Karpas-422 (cell line): ENCODE measurements at places on chromosomes 5 and 9. TPM values are rescaled to one million over a fixed set of nuclear protein-coding genes. Genes with fewer than 3 reads are reported as not detected.

Gene ITK
- total RNA-seq = 0.25 and 1.3 TPM in 2 replicates

Gene PCDHGA7
- total RNA-seq = 8.4 and 11.5 TPM in 2 replicates

Gene UNC13B
- total RNA-seq = not detected in 2 replicates

DNA sequence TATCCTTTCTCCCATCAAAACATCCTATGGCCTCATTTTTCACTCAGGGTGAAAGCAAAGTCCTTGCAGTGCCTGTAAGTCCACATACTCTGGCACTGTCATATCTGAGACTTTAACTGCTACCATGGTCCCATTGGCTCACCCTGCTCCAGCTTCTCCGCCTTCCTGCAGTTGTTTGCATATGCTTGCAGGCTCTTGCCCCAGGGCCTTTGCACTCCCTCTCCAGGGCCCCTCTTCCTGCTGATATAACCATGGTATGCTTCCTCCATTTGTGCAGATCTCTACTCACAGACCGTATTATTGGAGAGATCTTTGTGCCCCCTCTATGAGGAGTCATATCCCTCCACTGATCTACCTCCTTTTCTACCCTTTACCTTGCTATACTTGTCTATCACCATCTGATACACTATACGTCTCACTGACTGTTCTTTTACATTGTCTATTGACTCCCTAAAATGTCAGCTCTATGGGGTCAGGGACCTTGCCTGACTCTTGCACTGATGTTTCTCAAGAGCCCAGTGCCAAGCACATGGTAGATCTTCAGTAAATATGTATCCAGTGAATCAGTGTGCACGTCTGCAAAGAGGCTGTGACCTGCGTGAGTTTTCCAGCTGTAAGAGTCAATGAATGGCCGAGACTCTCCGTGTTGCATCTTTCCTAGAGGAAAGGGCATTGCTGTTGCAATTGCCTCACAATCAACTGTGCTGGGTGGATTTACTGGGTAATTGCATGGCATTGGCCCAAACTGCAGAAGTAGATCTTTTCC is 81.7 kb upstream of the CPEB4 start:
- no peak for DNase-seq
- no peaks in the 10 kb centered on the region for H3K4me1 ChIP-seq
- no peaks in the 10 kb centered on the region for H3K36me3 ChIP-seq

DNA sequence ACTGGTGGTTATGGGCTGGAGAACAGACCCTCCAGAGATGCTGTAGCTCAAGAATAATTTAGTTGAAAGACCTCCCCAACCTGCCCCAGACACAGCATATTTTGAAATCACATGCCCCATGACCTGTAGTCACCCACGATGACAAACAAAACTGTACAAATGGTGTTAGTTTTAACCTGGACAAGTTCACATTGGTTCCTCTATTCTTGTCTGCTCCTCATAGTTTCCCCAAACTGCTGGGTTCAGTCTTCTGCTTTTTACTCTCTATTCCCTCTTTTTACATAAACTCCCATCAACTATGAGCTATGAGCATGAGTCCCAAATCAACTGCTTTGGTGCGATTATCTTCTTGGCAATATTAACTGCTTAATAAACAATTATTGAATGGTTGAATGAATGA is 365.3 kb upstream of the CLINT1 start:
- DNase-seq = no peak
- no peaks in the 10 kb centered on the region for H3K27me3 ChIP-seq
- H3K27ac ChIP-seq = no peak overlapping the region
- H3K4me3 ChIP-seq = no peak overlapping the region
- H3K4me1 ChIP-seq = no peaks in the 10 kb centered on the region

Gene ELAVL2
- total RNA-seq = not detected in 2 replicates

Gene SYK
- 151 and 216 TPM in 2 replicates for total RNA-seq

- no peak overlapping the region for H3K27ac ChIP-seq
- H3K36me3 ChIP-seq = no peaks in the 10 kb centered on the region
- H3K4me1 ChIP-seq = no peaks in the 10 kb centered on the region
- H3K27me3 ChIP-seq = no peaks in the 10 kb centered on the region
Observed at GRCh38 chr5:40413743-40414142, 266.0 kb upstream of the PTGER4 start.

Gene CATSPER3
- not detected in 2 replicates for total RNA-seq

Gene RFX3
- 24.3 and 31.2 TPM in 2 replicates for total RNA-seq

Gene NMUR2
- not detected in 2 replicates for total RNA-seq

DNA sequence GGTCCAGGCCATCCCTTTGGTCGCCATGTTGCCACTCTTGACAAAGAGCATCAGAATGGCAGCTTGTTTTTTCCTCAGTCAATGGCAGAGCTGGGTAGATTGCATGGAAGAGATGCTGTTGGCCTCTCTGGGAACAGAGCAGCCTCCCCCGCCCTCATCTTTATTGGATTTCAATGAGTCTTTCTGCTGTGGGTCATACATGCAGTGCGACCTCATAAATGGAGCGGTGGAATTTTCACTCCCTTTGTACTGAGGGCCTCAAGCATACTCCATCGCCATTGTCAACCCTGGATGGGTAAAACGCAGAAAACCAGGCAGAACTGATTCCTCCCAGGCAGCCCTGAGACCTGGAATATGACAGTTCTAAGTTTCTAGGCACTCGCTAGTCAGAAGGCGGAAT is 71.8 kb downstream of the ZNF618 start:
- no peaks in the 10 kb centered on the region for H3K27me3 ChIP-seq
- H3K27ac ChIP-seq = no peak overlapping the region
- no peak overlapping the region for H3K4me3 ChIP-seq
- H3K4me1 ChIP-seq = no peaks in the 10 kb centered on the region

GRCh38 chr5:78490709-78491485 is 130.5 kb downstream of the SCAMP1 start:
- no peaks in the 10 kb centered on the region for H3K27me3 ChIP-seq
- peaks cover 22% of the 10 kb centered on the region for H3K36me3 ChIP-seq
- no peak overlapping the region for H3K27ac ChIP-seq
- no peak overlapping the region for H3K4me3 ChIP-seq

Gene ABCA1
- 2.6 and 4.7 TPM in 2 replicates for total RNA-seq

GRCh38 chr9:134455934-134456755 is 129.9 kb downstream of the RXRA start:
- H3K4me1 ChIP-seq = no peaks in the 10 kb centered on the region
- no peak overlapping the region for H3K4me3 ChIP-seq
- no peak overlapping the region for H3K27ac ChIP-seq
- H3K27me3 ChIP-seq = no peaks in the 10 kb centered on the region
- H3K36me3 ChIP-seq = no peaks in the 10 kb centered on the region
- no peak for DNase-seq

Gene PCDHGA10
- total RNA-seq = 8.5 and 11.2 TPM in 2 replicates

Gene EPB41L4B
- not detected in 2 replicates for total RNA-seq

- no peaks in the 10 kb centered on the region; the same call in 1 of the 2 replicates for H3K4me1 ChIP-seq
- no peak overlapping the region for H3K27ac ChIP-seq
- no peak for DNase-seq
- H3K27me3 ChIP-seq = no peaks in the 10 kb centered on the region
- no peaks in the 10 kb centered on the region for H3K36me3 ChIP-seq
Observed at GRCh38 chr9:136653323-136654079, 9.2 kb upstream of the EGFL7 start.

Gene PCDHGB3
- total RNA-seq = 19.5 and 22.7 TPM in 2 replicates

GRCh38 chr5:68459810-68460139 is 244.2 kb downstream of the PIK3R1 start:
- no peaks in the 10 kb centered on the region for H3K4me1 ChIP-seq
- H3K36me3 ChIP-seq = no peaks in the 10 kb centered on the region
- no peak overlapping the region for H3K4me3 ChIP-seq
- no peak overlapping the region for H3K27ac ChIP-seq

- peak overlapping the region; percentile 99 for H3K27ac ChIP-seq
- peaks cover 82% of the 10 kb centered on the region for H3K4me1 ChIP-seq
- H3K27me3 ChIP-seq = no peaks in the 10 kb centered on the region
- DNase-seq = peak; percentile 92
Observed at GRCh38 chr9:120729791-120730241, 15.5 kb upstream of the MEGF9 start.

DNA sequence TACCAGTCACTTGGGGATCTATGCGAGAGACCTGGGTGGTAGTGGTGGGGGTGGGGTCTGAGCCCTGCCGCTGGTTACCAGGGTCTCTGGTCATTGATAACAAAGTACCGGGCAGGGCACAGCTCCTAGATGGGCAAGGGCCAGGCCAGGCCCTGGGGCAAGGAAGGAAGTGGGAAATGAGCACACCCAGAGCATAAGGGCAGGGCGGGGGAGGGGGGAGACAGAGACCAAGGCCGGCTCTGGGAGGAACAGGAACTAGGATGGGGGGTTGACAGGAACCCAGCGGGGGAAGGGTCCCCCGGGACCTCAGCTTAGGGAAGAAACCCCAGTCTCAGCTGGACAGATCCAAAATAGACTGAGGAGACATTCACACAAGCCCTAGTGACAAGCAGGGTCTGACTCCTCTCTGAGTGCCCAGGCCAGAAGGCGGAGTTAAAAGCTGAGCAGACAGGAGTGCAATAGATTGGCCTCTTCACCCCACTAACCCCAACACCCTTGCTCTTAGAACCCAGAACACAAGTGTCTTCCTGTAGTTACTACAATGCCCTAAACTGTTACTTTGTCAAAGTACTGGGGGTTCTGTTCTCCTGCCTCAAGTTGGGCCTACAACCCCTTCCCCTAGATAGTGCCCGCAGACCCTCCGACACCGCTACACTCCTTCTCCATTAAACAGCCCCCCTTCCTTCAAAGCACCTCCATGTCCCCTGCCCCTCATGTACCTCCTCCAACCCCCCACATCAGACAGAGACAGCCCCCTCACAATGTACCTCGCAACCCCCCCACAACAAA is 628 bp downstream of the ATOSB start:
- no peaks in the 10 kb centered on the region for H3K27me3 ChIP-seq
- peaks cover 45% of the 10 kb centered on the region for H3K4me1 ChIP-seq
- peak overlapping the region; percentile 70 for H3K4me3 ChIP-seq
- DNase-seq = peak; percentile 71
- H3K36me3 ChIP-seq = no peaks in the 10 kb centered on the region
